NCI-H226 (cell line): ENCODE measurements at places on chromosomes 2 and 18.

DNA sequence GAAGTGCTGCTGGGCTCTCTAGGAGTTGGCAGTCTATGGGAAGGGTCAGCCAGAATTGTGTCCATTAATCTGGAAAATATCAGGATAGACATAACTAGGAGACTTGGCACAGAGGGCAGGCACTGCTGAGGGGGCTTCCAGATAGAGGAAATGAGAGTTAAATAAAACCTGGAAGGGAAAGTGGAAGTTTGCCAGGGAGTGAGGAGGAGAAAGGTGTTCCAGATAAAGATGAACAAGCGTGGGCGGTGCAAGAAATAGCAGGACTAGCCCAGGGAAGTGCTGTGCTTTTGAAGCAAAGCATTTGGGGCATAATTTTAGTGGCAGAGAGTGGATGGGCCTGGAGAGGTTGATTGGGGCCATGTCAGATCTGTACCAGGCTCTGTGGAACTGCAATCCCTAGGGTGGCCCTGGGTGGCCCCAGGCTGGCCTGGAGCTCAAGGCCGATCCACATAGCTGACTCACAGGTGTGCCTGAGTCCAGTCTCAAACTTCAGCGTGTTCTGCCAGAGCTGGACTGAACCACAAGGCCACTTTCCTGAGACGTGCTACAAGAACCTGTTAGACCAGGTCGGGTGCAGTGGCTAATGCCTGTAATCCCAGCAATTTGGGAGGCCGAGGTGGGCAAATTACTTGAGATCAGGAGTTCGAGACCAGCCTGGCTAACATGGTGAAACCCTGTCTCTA, 26.9 kb downstream of the GALM start:
- peak; percentile 35 for DNase-seq

- no peak for DNase-seq
These were observed 32.8 kb downstream of the MSH6 start for GRCh38 chr2:47815764-47816163.

GRCh38 chr18:6328621-6329010, 86.1 kb downstream of the L3MBTL4 start:
- no peak for DNase-seq

DNA sequence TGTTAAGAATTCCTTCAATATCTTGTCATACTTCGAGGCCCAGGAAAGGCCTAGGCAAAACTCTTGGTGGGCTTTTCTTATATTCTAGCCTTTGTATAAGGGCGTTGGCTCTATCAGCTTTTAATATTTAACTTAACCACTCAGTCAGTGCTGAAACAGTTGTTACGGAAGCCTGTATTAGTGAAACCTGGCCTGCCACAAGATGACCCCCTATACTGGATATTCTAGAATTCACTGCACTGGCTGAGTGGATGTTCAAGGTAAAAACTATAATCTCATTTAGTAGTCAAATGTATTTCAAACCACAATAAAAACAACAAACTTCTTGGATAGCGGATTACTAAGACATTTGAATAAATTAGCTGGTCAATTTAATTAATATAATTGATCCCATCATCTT, 91.7 kb upstream of the HNMT start:
- DNase-seq = no peak

GRCh38 chr2:63044362-63045327, 6.0 kb upstream of the OTX1 start:
- no peak for DNase-seq

- DNase-seq = no peak
These were observed 10.3 kb downstream of the GEMIN6 start for GRCh38 chr2:38788306-38788705.

GRCh38 chr2:227607941-227608340, 6.7 kb downstream of the SCYGR3 start:
- DNase-seq = peak; percentile 48

DNA sequence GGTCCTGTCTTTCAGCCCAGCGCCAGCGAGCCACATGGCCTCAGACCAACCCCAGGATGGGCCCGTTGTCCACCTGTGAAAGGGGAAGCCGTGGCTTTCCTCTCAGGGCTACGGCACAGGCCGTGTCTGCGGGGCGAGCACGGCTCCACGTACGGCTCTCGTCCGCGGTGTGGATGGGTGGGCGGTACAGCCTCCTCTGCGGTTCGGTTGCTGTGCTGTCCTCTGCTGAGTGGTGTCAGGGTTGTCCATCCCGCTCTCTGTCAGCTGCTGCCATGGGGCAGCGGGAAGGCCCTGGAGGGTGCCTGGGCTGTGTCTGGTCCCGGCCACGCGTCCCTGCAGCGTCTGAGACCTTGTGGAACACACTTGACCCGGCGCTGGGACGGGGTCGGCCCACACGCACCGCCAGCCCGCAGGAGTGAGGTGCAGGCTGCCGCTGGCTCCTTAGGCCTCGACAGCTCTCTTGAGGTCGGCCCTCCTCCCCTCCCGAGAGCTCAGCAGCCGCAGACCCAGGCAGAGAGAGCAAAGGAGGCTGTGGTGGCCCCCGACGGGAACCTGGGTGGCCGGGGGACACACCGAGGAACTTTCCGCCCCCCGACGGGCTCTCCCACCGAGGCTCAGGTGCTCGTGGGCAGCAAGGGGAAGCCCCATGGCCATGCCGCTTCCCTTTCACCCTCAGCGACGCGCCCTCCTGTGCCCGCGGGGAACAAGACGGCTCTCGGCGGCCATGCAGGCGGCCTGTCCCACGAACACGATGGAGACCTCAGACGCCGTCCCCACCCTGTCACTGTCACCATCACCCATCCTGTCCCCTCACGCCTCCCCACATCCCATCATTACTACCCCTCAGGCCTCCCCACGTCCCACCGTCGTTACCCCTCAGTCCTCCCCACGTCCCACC, 128.7 kb downstream of the NFATC1 start:
- DNase-seq = no peak

GRCh38 chr18:11905613-11906012, 2.5 kb downstream of the MPPE1 start:
- no peak for DNase-seq

- no peak for DNase-seq
These were observed 18.1 kb upstream of the CREG2 start for GRCh38 chr2:101405351-101405899.
